MCF 10A (cell line): ENCODE measurements at places on chromosomes 3 and 15. TPM values are rescaled to one million over a fixed set of nuclear protein-coding genes. Genes with fewer than 3 reads are reported as not detected.

GRCh38 chr15:100844778-100845177 lies 34.9 kb upstream of the ALDH1A3 start:
- H3K27ac ChIP-seq, result no peak overlapping the region
- H3K4me1 ChIP-seq, result no peaks in the 10 kb centered on the region
- no peaks in the 10 kb centered on the region for H3K27me3 ChIP-seq
- no peak for DNase-seq

- H3K27me3 ChIP-seq, result no peaks in the 10 kb centered on the region
- H3K4me1 ChIP-seq, result no peaks in the 10 kb centered on the region
- H3K36me3 ChIP-seq, result no peaks in the 10 kb centered on the region
- no peak overlapping the region for H3K27ac ChIP-seq
- H3K4me3 ChIP-seq, result no peak overlapping the region
- no peak for DNase-seq
Measured at GRCh38 chr3:61061092-61061723, 190.0 kb downstream of the FHIT start.

- H3K27me3 ChIP-seq, result no peaks in the 10 kb centered on the region
- no peak overlapping the region for H3K4me3 ChIP-seq
- H3K36me3 ChIP-seq, result peaks cover 50% of the 10 kb centered on the region
- no peak overlapping the region for H3K27ac ChIP-seq
- H3K4me1 ChIP-seq, result no peaks in the 10 kb centered on the region
Measured at GRCh38 chr15:100572362-100572983, 29.5 kb downstream of the LINS1 start.

DNA sequence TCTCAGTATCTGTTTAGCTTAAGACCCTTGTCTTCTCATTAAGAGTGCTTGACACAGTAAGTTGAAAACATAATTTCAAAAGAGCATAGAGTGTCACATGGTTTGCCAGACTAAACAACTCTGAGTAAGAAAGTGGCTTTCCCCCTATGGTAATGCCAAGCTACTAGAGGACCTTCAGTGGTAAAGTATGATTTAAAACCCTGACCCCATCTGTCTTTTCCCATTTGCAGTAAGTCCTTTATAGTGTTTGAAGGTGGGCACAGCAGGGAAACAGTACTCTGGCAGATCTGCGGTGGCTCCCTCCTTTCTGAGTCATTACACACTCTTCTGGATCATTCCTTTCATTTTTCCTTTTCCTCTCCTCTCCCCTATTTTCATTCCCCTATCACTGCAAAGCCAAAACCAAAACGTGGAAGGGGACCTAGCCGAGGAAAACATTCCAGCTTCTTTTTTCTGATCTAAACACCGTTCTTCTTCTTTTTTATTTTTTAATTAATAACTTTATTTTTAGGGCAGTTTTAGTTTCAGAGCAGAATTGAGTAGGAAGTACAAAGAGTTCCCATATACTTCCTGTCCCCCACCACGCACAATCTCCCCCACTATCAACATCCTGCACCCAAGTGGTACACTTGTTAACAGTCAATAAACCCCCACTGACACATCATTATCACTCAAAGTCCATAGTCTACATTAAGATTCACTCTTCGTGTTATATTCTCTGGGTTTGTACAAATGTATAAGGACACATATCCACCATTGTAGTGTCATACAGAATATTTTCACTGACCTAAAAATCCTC lies 74.7 kb downstream of the PPARG start:
- no peaks in the 10 kb centered on the region for H3K36me3 ChIP-seq
- no peak overlapping the region for H3K4me3 ChIP-seq
- H3K27me3 ChIP-seq, result no peaks in the 10 kb centered on the region
- H3K4me1 ChIP-seq, result no peaks in the 10 kb centered on the region
- no peak overlapping the region for H3K27ac ChIP-seq
- no peak for DNase-seq

- H3K4me1 ChIP-seq, result peaks cover 6% of the 10 kb centered on the region
- no peak overlapping the region for H3K27ac ChIP-seq
- no peaks in the 10 kb centered on the region for H3K27me3 ChIP-seq
- DNase-seq, result peak; percentile 13
Measured at GRCh38 chr3:139227165-139227564, 116.7 kb upstream of the MRPS22 start.

The SKOR1 gene
- total RNA-seq, result 0.07 and 0.17 TPM in 2 replicates
